ENCODE measurements at places on chromosomes 16 and 17. TPM values are rescaled to one million over a fixed set of nuclear protein-coding genes. Genes with fewer than 3 reads are reported as not detected.

The ATP1B2 gene
- 0.18 TPM for total RNA-seq

The KRT12 gene
- total RNA-seq = not detected

The ZNF213 gene
- 4.8 TPM for total RNA-seq

The TMEM220 gene
- 2.2 TPM for total RNA-seq

The FAHD1 gene
- total RNA-seq = 10.6 TPM

Measured in natural killer cell (primary cell).